ENCODE measurements at places on chromosomes 11 and 22. TPM values are rescaled to one million over a fixed set of nuclear protein-coding genes. Genes with fewer than 3 reads are reported as not detected.

HTR3A gene
- 0.42 TPM for total RNA-seq

PTPRCAP gene
- 1.6 TPM for total RNA-seq

TYR gene
- 11.4 TPM for total RNA-seq

MIAT gene
- total RNA-seq = 0.72 TPM

FAM180B gene
- total RNA-seq = 0.46 TPM

ALX4 gene
- 1.7 TPM for total RNA-seq
